Heart left ventricle (tissue), 16 donors: ENCODE measurements at places on chromosomes 13 and 19. TPM values are rescaled to one million over a fixed set of nuclear protein-coding genes. Genes with fewer than 3 reads are reported as not detected.

Gene GZMM
- total RNA-seq = not detected

Gene LRRC63
- not detected for total RNA-seq

Gene AZU1
- 0.20 TPM for total RNA-seq

GRCh38 chr19:11321191-11322126 lies 18.0 kb downstream of the RAB3D start:
- H3K36me3 ChIP-seq = no peaks in the 10 kb centered on the region
- H3K27me3 ChIP-seq = no peaks in the 10 kb centered on the region
- H3K4me1 ChIP-seq = peaks cover 20% of the 10 kb centered on the region
- no peak overlapping the region for H3K4me3 ChIP-seq
- DNase-seq = no peak

DNA sequence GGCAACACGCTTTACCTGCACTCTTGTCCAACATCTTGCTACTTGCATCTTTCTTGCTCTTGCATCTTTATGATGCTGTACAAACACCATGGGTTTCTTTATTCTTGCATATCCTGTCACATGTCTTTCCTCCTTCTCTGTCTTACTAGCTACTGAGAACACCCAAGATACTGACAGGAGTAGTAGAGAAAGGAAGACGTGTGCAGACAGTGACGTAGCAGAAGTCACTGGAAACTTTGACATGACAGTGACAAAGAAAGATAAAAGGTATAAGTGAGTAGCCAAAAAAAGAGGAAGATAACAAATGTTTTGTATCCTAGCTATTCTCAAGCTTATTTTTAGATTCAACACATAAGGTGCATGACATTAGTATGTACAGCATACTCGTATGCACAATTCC lies 34.2 kb downstream of the TRPC4 start:
- H3K4me1 ChIP-seq = no peaks in the 10 kb centered on the region
- no peak overlapping the region for H3K27ac ChIP-seq
- DNase-seq = no peak
- H3K27me3 ChIP-seq = no peaks in the 10 kb centered on the region
- no peak overlapping the region for H3K4me3 ChIP-seq
- H3K36me3 ChIP-seq = no peaks in the 10 kb centered on the region

DNA sequence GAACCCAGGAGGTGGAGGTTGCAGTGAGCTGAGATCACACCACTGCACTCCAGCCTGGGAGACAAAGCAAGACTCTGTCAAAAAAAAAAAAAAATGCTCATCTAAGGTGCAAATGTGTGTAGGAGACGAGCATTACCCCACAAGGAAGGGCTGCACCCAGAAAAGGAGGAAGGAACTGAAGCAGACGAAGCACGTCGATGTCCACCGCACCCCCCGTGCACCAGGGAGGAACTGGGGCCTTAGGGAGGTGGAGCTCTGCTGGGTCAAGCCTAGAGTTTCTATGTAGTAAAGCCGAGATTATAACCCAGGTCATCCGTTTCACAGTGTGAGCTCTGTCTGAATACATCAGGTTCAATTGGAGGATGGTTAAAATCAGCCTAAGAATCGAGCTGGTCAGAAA lies 1.1 kb downstream of the VSTM1 start:
- no peaks in the 10 kb centered on the region for H3K36me3 ChIP-seq
- H3K4me3 ChIP-seq = no peak overlapping the region
- H3K27ac ChIP-seq = no peak overlapping the region
- H3K4me1 ChIP-seq = no peaks in the 10 kb centered on the region
- H3K27me3 ChIP-seq = no peaks in the 10 kb centered on the region
- DNase-seq = no peak

DNA sequence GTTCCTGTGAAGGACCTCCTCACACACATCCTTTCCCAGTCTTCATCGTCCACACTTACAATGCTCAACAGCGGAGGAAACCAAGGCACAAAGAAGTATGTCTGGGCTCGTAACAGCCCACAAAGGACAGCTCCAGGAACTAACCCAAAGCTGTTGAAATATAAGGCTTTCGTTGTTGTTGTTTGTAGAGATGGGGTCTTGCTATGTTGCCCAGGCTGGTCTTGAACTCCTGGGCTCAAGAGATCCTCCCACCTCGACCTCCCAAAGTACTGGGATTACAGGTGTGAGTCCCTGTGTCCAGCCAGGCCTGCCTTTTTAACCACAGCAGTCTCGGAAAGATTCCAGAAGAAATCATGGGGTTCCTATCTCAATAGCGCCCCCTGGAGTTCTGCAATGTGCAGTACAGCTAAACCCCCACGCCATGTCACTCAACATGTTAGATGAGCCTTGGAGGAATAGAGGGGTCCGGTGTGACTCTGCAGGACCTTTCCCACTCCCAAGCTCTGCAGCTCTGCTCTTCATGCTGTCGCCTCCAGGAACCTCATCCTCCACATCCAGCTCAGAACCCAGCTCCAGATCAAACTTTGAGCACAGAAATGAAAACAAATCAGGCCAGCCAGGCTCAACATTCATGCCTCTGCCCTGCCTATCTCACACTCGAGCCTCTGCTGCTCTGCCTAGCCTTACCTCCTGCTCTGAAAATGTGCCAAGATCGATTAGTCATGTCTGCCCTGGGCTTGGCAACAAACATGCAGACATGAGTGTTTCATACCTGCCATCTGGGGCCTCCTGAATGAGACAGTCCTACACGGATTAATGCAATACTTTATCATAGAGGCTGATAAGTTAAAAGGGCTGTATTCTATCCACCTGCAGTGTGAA lies 7.5 kb downstream of the PLA2G4C start:
- H3K4me3 ChIP-seq = no peak overlapping the region
- DNase-seq = no peak
- no peaks in the 10 kb centered on the region for H3K27me3 ChIP-seq
- H3K27ac ChIP-seq = no peak overlapping the region

DNA sequence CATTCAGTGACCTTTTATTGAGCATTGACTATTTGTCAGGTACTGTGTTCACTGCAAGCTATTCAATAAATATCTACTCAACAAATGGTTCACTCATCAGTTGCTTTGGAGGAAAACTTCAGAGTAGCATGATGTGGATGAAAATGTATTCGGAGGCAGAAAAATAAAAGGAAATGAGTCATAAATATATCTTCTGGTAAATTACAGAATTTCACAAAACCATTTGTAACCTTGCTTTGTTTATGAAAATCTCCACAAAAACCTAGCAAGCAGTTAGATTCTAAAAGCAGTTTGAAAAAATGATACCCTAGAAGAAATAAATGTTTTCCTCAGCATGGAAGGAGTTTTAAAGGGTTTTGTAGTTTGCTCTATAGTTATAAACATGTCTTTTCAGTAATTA lies 399.6 kb downstream of the LMO7 start:
- no peak overlapping the region for H3K27ac ChIP-seq
- H3K4me1 ChIP-seq = no peaks in the 10 kb centered on the region
- no peak for DNase-seq
- no peaks in the 10 kb centered on the region for H3K27me3 ChIP-seq

- H3K4me1 ChIP-seq = no peaks in the 10 kb centered on the region
- H3K27me3 ChIP-seq = no peaks in the 10 kb centered on the region
- no peak overlapping the region for H3K4me3 ChIP-seq
Observed at GRCh38 chr13:75299246-75299645, 182.7 kb downstream of the TBC1D4 start.
